LoVo (cell line): ENCODE measurements at places on chromosomes 3 and 15.

GRCh38 chr3:108488631-108489030 is 21.8 kb downstream of the MYH15 start:
- no peak for DNase-seq

- no peak for DNase-seq
Observed at GRCh38 chr3:9782770-9783169, 9.5 kb downstream of the TADA3 start.

GRCh38 chr3:114827495-114827894 is 319.6 kb downstream of the ZBTB20 start:
- no peak for DNase-seq

- no peak for DNase-seq
Observed at GRCh38 chr15:92394309-92395097, 822 bp downstream of the ST8SIA2 start.

GRCh38 chr3:2826453-2826852 is 283.7 kb downstream of the IL5RA start:
- no peak for DNase-seq

GRCh38 chr3:191808073-191808472 is 347.1 kb downstream of the PYDC2 start:
- DNase-seq, result no peak

GRCh38 chr3:119600732-119601131 is 3.0 kb downstream of the PLA1A start:
- DNase-seq, result no peak

DNA sequence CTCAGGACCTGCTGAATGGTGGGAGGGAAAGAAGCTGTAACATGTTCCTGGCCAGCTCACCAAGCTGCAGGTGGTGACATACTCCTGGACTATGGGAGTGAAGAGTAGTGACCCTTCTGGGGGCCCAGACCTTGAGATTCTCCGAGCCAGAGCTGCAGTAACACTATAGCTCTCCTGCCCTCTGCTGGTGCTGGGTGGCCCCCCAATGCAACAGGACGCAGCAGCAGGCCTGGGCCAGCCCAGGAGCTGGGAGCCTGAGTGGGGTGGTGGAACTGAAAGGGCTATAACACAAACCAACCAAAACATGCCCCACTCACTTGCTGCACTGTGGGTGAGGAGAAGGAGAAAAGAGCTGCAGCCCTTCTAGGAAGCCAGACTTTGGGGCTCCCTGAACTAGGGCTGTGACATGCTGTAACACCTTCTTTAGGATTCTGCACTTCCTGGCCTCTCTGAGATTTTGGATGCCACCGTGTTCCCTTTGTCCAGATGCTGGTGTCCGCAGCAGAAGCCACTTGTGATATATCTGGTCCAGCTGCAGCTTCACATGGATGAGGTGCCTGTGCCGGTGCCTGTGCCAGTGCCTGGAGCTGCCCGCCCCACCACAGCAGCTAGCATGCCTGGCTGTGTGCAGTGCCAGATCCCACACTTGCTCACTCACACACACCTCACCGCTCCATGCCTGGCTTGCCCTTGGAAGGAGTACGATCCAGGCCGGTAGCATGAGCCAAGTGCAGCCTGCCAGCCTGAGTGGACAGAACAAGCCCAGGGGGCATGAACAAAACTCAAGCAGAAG is 636.8 kb upstream of the KCNMB2 start:
- no peak for DNase-seq

- no peak for DNase-seq
Observed at GRCh38 chr15:68617001-68617400, 38.2 kb downstream of the CORO2B start.

GRCh38 chr15:66883284-66883911 is 181.4 kb downstream of the SMAD6 start:
- DNase-seq, result peak; percentile 79

DNA sequence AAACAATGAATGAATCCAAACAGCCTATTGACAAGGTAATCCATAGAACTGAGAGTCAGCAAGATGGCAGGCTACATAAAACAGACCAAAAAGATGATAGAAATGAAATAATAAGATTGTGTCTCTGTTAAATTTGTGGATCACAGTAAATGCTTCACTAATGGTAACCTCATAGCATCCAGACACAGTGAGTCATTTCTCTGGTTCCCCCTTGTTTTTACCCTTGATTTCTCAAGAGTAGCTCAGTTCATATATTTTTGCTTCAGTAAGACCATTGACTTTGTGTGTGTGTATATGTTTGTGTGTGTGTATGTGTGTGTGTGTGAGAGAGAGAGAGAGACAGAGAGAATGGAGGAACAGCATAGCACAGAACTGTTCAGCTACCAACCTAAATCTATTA is 546.9 kb downstream of the RBMS3 start:
- DNase-seq, result no peak

DNA sequence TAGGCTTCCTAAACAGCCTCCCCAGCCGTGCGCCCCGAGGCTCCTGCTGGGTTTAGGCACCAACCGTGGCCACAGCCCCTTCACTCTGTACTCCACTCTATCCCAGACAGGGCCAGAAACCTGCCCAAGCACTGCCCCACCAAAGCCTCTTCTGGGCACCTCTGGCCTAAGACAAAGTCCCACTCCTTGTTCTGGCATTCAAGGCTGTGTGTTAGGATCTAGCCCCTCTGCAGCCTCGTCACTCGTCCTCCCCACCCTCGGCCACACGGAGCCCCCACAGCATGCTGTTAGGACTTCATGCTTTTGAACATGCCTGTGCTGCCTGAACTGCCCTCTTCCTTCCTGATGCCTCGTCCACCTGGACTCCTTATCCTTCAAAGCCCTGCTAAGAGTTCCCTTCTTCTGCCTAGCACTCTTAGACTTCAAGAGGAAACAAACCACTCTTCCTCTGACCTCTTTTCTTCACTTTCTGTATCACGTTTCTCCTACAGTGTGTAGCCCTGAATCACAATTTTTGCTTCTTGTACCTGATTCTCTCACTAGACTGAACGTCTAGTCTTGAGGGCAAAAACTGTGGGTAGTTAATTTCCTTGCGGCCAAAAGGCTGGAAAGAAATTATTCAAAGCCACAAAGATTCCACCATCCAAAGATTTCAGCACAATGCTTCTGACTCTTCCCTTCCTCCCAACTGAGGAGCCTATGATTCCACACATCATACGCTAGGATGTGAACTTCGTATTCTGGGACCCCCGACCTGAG is 28.6 kb downstream of the WNT7A start:
- no peak for DNase-seq

GRCh38 chr15:39594446-39595337 is 13.8 kb downstream of the THBS1 start:
- DNase-seq, result no peak
